Amygdala (tissue), 56 donors: ENCODE measurements at places on chromosomes 1 and 21.

- no peak for DNase-seq
Measured at GRCh38 chr1:93061895-93062792, 16.9 kb upstream of the MTF2 start.

GRCh38 chr1:198234520-198235251 lies 77.9 kb downstream of the NEK7 start:
- no peak for DNase-seq

GRCh38 chr1:197976368-197976767 lies 59.2 kb downstream of the LHX9 start:
- DNase-seq: no peak

- no peak for DNase-seq
Measured at GRCh38 chr1:5996641-5997270, 4.5 kb upstream of the NPHP4 start.

DNA sequence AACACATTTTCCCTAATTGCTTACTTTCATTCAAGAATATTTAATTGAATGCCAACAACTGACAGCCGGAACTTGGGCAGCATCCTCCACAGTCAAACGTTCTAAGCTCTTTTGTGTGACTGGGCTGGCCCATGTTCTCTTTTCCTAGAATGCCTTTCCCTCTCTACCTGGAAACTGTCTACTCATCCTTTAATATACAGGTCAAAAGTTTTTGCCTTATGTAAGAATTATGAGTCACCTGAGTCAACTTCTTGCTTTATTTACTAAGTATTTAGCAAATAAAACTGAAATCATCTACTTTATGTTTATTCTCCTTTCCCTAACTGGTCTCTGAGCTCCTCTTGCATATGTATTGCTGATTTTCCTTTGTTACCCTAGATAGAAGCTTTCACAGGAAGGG lies 172.2 kb downstream of the CHRM3 start:
- DNase-seq: no peak
